Activated naive CD8-positive, alpha-beta T cell treated with anti-CD3 and anti-CD28 coated beads, Interleukin-2, amount 50 U/mL, for 16 hours (primary cell): ENCODE measurements at places on chromosomes 2 and 18.

DNA sequence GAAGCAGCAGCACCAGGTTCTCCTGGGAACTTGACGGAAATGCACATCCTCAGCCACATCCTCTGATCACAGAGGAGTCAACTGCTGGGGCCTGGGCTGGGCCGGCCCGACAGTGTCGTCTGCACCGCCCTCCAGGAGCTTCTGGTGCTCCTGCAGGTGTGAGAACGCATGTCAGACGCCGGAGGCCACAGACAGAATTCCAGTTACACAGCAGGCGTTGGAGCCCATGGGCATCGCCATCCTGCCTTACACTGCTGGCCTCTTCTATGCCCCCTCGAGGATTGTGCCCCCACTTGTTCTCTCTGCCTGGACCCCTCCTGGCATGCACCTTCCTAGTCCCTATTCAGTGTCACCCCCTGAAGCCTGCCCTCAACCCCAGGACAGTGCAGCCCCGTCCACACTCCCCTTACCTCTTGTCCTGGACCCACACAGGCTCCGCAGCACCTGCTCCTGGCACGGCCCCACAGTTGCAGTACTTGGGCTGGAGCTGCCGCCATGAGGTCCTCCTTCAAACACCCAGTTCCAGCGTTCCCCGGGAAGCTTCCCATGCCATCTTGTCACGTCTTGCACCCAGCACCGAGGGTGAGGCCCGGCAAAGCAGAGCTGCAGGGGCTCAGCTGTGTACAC, 37.5 kb downstream of the ADI1 start:
- DNase-seq: no peak

DNA sequence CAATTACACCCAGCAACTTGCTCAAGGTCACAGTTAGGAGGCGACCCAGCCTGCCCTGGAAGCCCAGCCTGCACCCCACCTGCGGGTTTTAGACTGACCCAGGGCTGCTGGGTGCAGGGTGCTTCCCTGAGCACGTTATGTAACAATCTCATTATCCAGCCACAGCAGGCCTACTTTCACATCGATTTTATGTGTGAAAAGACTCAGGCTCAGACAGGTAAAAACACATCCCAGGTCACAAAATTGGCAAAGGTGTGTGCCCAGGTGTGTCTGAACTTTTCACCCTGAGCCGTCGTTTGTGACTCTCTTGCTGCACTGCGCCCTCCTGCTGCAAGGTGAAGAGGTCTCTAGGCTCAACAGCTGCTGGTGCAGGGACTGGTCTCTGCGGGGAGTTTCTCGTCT, 668.2 kb upstream of the HS6ST1 start:
- no peak for DNase-seq

DNA sequence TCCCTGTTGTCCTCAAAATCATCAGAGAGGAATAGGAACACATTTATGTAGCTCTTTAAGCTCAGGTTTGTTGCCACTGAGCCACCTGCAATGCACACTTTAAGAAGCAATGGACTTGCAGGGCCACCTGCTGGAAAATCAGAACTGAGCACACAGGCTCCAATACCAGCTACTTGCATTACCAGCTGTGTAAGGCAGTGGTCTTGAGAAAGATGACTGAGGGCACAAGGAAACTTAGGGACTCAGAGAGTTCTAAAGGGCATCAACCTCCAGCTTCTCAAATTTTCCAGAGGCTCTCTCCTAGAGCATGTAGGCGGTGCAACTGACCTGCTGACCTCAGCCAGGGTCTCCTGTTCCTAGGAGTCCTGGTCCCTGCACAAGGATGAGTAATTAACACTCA, 2.5 kb upstream of the CNDP2 start:
- no peak for DNase-seq

DNA sequence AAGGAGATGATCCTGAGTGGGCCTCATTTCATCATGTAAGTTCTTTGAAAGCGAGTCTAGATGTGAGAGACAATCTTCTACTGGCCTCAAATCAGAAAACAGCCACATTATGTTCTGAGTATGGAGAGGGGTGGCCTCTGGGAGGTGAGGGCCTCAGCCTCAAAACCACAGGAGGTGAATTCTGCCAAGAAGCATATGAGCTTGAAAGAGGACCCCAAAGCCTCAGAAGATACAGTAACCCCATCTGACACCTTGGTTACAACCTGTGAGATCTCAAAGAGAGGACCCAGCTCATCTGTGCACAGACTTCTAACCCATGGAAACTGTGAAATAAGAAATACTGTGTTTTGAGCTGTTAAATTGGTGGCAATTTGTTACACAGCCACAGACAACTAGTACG, 200.1 kb downstream of the ARHGAP15 start:
- DNase-seq: no peak

DNA sequence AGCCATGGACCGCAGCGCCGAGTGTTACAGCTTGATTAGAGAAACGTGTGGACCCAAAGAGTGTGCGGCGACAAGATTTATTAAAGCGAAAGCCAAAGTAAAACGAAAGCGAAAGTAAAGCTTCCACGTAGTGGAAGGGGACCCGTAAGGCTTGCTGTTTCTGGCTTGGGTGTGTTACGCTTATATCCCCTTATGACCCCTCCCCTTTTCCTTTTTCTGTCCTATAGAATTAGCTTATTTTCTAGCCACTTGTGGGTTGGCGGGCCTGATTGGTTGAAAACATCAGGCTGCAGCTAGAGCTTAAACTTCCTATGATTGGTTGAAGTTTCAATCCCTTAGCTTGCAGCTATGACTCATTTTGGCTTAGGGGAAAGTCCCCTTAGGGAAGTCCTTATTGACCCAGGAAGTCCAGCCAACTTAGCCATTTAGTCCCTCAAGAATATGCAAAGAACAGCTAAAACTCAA, 969.7 kb downstream of the DCDC2C start:
- DNase-seq: no peak

DNA sequence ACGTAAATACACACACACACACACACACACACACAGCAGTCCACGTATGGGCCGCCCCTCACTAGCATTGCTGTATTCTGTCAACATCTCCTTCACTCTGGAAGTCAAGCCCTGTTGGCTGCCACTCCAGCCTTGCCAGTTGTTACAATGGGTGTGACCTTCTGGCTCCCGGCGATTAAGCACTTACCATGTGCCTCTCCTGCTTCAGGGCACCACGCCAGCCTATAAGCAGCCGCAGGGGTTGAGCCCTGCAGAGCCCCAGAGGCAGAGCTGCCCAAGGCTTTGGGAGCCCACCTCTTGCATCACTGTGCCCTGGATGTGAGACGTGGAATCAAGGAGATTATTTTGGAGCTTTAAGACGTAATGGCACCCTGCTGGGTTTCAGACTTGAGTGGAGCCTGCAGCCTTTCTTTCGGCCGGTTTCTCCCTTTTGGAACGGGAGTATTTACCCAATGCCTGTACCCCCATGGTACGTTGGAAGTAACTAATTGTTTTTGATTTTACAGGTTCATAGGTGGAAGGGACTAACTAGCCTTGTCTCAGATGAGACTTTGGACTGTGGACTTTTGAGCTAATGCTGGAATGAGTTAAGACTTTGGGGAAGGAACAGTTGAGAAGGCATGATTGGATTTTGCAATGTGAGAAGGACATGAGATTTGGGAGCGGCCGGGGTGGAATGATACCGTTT, 54.5 kb upstream of the ROCK2 start:
- no peak for DNase-seq

DNA sequence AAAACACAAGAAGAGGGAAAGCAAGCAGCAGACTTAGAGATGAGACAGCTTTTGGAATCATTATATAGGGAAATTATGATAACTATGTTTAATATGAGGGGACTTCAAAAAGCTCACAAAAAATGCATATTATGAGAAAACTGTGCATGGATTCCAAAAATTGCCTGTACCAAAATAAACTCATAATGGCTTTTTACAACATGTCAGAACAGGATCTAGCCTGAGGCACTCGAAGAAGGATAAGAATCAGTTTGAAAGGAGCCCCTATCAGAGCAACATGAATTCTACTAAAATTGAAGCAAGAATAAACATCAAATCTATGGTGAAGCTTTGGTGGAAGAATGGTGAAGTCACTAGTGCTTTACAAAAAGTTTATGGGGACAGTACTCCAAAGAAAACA, 187.4 kb downstream of the RDH14 start:
- no peak for DNase-seq

DNA sequence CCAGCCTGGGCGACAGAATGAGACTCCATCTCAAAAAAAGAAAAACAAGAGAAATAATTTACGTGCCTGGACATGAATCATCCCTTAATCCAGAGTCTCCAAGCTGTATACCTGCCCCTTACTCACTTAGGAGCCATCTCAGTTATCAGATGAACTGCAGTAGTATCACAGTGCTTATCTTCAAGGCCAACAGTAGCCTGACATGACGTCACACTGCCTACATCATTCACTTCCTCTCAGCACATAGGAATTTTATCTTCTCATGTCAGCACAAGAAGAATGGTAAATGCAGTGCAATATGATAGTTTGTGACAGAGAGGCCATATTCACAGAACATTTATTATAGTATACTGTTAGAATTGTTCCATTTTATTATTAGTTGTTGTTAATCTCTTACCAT, 216.6 kb downstream of the SS18 start:
- DNase-seq: no peak
